ENCODE measurements at places on chromosomes 6 and 20.

DNA sequence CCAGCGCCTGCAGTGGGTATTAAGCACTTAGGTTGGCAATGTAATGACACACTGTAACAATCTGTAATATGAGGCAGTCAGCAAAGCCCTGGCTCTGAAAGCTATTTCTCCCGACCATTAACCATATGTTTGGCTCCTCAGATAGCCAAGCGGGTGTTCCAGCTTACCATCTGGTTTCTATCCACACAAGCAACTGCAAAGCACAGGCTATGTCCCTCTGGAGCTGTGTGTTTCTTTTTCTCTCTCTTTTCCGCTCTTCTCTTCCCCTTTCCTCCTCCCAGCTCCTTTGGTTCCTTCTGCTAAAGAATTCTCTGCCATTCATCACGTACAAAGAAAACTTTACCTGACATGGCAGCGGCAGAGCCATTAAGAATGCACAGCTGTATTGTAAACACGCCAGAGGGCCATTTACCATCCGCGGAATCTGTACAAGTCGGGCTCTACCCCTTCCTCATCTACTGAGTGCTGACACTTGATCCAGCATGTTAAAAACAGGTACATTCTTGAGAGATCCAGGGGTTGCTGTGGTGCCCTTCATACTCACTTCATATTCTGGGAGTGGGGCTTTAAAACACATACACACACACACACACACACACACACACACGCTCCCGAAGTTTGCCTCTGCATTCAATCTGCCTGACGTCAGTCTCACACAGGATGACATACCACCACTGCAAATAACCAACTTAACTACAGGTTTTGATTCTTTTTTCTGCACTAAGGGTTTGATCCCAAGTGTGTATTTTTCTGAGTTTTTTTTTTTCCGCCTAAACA lies 77.2 kb downstream of the BACH2 start:
- no peak for DNase-seq

DNA sequence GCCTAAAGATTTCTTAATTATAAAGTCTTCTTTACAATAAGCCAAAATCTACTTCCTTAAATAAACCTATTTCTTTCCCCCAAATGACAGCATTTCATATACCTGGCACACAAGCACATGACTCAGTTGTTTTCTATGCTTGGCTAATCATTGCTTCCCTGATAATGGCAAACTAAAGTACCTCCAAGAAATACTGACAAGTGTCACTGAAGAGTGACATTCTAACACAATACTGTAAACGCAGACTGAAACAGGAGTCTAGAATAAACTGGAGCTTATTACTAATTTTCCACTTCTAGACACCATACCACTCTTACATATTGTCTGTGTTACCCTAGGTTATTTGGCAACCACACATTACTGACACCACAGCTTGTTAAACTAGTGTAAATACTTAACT lies 14.3 kb downstream of the SYNCRIP start:
- no peak for DNase-seq

DNA sequence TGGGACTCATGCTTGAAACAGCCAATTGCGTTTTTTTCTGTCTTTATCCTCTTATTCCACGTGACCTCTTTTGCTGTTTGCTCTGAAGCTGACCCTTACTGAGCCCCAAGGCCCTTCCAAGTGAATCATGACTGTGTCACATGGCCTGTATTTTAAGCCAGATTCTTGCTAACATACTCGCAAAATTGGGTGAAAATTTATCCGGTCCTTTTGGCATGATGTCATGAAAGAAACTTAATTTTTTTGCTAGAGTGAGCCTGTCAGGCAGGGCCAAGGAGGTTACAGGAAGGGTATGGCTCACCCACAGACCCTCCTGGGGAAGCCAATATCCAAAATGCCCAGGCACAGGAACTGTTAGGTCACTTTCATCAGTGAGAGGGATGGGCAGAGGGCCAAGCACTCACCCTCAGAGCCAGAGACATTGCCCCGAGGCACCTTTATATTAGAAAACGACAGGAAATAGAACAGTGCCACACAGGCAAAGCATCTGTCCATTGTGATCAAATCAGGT lies 296.7 kb downstream of the CDH26 start:
- DNase-seq = no peak

DNA sequence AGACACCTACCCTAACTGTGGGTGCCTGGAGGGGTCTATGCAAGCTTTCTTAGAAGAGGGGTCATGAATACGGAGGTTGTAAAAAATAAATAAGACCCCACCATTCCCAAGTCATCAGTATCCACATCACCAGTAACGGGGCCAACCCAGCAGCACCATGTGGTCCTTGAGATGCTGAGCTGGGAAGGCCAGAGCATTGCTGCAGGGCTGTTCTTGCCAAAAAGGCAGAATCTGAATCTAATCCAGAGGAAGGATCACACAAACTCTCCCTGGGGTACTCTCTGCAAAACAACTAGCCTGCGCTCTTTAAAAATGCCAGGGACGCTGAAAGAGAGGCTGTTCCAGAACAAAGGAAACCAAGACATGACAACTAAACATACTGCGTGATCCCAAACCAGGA lies 43.2 kb downstream of the SSR1 start:
- no peak for DNase-seq

DNA sequence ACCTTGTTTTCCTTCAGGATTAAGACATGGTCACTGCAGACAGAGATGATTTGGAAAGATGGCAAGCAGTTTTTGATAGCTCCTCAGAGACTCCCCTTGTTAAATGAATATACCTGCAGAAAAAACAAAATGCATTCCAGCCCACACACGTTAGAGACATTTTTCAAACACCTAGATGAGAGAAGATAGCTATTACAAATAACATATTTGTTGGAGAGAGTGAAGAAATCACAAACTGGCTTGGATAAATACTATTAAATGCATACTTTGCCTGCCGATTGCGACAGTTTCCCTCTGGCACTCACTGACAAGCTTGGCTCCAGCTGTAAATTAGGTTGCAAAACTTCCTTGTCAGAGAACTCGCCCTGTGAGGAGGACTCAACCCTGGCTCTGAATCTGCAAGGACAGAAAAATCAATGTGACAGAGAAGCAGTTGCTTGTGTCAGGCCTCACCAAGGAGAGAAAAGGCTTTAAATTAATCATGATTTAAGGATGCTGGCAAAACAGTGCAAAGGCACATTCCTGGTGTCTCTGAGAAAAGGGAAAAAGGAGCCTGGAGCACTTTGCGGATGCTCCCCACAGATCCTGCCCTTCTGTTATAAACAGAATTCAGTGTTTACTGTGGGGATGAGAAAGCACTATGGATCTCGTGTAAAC lies 423.7 kb upstream of the MARCKS start:
- DNase-seq = no peak

DNA sequence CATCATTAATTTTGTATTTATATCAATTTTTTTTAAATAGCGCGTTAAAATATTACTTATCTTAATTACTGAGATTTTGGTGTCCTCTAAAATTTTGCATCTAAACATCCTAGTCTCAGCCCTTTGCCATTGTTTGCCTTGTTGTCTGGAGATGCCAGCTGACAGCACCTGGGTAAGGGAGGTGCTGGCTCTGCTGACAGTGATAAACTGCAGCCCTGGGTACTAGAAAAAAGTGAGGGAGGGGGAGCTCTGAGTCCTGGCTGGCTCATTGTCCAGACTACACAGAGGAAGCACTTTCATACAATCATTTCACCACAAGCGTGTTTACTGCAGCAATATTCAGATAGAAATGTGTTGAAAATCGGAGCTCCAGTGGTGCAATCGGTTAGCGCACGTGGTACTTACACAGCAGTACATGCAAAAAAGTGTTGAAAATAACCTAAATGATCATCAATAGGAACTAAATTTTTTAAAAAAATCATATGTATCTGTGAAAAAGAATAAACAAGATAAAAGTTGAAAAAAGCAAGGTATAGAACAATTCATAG lies 18.5 kb upstream of the UBR2 start:
- DNase-seq = no peak

DNA sequence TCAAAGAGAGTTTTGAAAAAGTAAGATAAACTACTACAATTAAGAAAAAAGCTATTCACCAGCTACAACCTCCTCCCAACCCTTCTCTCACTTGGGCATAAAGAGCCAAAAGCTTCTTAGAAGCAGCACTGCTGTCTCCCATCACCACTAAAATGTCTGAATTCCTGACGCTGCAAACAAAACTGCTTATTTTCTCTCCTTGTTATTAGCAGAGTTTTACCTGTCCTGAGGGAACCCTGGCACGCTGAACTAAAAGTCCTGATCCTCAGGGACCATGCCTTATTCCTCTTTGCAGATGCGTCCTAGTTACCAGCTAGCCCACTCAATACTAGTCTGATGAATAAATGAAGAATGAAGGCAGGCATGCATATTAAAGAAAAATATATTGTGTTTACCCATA lies 1.1 kb downstream of the HACE1 start:
- DNase-seq = peak; percentile 43

DNA sequence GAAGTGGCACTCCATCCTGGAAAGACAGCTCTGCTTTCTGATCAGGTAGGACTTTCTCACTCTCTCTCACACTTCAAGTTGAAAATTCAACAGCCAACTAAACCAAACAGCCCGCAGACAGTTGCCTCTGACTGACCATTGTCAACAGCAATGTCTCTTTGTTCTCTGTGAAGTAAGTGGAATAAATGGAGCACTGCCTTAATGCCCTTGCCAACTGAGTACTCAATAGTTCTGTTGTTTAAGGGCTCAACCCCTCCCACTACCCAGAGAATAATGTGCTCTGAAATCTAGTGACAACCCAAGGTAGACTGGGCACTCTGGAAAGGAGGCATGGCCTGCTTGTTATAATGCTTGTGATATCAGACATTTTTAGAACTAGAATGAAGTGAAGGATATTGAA lies 16.8 kb upstream of the BCLAF1 start:
- DNase-seq = no peak

- DNase-seq = no peak
Observed at GRCh38 chr6:128641703-128642102, 121.3 kb upstream of the PTPRK start.

DNA sequence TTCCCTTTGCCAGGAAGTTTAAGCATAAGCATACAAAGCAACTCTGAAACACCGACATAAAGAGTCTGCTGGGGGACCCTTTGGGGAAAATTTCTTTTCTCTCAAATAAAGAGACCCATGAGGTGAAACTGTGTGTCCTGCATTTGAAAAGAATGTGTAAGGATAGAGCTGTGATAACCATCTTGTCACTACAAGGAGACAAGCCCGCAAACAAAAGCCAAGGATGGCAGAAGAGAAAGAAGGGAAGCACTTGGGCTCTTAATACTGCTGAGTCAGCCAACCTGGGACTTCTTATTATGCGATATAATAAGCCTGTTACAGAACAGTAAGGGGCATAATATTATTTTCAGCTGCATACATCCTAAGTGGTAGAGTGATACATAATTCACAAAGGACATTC lies 52.5 kb downstream of the NUDT3 start:
- DNase-seq = no peak

GRCh38 chr20:58065508-58066361 lies 162.7 kb downstream of the ANKRD60 start:
- no peak for DNase-seq

GRCh38 chr6:127811900-127812570 lies 88.8 kb downstream of the THEMIS start:
- no peak for DNase-seq

- no peak for DNase-seq
Observed at GRCh38 chr20:53087037-53087777, 115.0 kb downstream of the TSHZ2 start.

- DNase-seq = no peak
Observed at GRCh38 chr6:1552296-1552761, 57.4 kb upstream of the FOXC1 start.

DNA sequence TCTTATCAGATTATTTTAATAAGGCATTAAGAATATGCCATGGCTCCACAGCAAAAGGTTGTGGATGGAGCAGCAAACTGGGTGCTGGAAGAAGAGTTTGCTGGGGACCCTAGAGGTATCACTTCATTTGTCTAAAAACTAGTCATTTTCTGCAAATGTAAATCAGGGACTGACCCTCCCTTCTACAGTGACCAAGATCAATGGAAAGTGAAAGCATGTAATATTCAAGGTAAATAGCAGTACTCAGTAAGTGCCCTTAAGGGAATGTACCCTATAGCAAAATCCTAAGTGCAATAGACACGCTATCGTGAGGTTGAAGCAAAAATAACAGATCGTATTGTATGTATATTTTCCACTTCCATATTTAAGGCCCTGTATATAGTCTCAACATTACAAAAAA lies 38.7 kb downstream of the TRDN start:
- no peak for DNase-seq

GRCh38 chr6:84253380-84253779 lies 25.9 kb upstream of the CEP162 start:
- no peak for DNase-seq

- no peak for DNase-seq
Observed at GRCh38 chr6:2900821-2901644, 2.1 kb downstream of the SERPINB9 start.

DNA sequence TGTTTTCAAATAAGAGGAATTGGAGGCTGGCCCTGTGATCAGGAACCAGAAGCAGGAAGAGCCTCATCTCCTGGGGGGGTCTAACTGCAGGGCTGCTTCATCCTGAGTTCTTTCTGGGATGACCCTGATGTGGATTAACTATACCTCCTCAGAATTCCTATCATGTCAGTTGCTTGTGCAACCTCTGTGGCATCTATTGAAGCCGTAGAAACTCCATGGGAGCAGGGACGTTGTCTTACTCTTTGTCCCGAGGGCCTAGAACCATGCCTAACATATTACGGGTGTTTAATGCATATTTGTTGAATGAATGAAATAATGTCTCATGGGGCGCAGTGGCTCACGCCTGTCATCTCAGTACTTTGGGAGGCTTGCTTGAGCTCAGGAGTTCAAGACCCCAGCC lies 110.1 kb upstream of the AGPAT4 start:
- no peak for DNase-seq

DNA sequence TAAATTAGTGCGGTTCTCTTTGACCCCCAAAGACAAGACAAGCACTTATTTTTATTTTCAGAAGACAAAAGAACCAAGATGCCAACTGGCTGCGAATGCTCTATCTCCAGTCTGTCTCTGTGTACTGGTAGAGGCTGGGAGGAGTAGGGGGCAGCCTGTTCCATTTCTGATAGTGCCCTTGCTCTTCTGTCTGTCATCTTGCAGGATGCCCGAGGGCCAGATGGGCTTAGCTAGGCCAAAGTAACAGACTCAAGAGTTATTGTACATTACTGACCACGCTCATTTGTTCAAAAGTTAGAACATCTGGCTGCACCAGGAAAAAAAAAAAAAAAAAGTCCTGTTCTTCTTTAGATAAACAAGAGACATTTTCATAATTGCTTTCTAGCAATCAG lies 198.1 kb upstream of the UST start:
- DNase-seq = no peak

DNA sequence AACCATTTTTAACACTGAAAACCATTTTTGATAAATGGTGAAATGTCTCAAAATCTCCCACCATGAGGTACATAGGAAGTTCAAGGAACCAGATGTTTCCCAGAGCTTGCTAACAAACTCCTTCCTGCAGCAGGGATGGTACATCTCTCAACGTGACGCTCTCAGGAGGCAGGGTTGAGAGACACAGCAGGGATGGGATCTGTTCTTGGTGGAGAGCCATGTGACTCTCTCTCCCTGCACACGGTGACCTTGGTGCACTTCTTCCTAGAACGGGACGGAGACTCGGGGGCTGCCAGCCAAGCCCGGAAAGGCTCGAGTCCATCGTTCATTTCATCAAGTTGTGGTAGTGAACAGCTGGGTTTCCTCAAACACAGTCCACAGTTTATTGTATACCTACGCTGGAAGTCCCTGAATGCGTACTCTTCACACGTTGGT lies 94.2 kb downstream of the FAM50B start:
- no peak for DNase-seq
